IMR-90 (cell line): ENCODE measurements at places on chromosomes 16 and 17. TPM values are rescaled to one million over a fixed set of nuclear protein-coding genes. Genes with fewer than 3 reads are reported as not detected.

GRCh38 chr16:70676675-70677498 lies 9.0 kb downstream of the MTSS2 start:
- H3K4me1 ChIP-seq = peaks cover 16% of the 10 kb centered on the region
- H3K36me3 ChIP-seq = peaks cover 72% of the 10 kb centered on the region
- no peaks in the 10 kb centered on the region for H3K27me3 ChIP-seq

GRCh38 chr17:15886804-15887203 lies 58.1 kb upstream of the ADORA2B start:
- no peak overlapping the region for H3K4me3 ChIP-seq
- H3K4me1 ChIP-seq = 0 out of 2 replicates have a peak, but pooled peaks cover 3% of the 10 kb centered on the region
- no peaks in the 10 kb centered on the region for H3K36me3 ChIP-seq
- H3K27ac ChIP-seq = no peak overlapping the region

The TMEM204 gene
- 7.0 and 7.2 TPM in 2 replicates for total RNA-seq

The QPRT gene
- 3.4 and 3.6 TPM in 2 replicates for total RNA-seq

- H3K27ac ChIP-seq = no peak overlapping the region
- DNase-seq = peak; percentile 74
- peaks cover 4% of the 10 kb centered on the region; the same call in 1 of the 2 replicates for H3K4me1 ChIP-seq
- H3K36me3 ChIP-seq = peaks cover 10% of the 10 kb centered on the region
- H3K27me3 ChIP-seq = no peaks in the 10 kb centered on the region
- no peak overlapping the region for H3K4me3 ChIP-seq
Observed at GRCh38 chr17:46056800-46057304, 57.8 kb downstream of the STH start.
